ENCODE measurements at places on chromosomes 2 and 18. TPM values are rescaled to one million over a fixed set of nuclear protein-coding genes. Genes with fewer than 3 reads are reported as not detected.

GRCh38 chr2:206433190-206433589 is 10.1 kb upstream of the ADAM23 start:
- no peak for DNase-seq

The ZNF397 gene
- total RNA-seq, result 28.6 TPM

GRCh38 chr2:200380833-200381542 is 74.5 kb downstream of the SPATS2L start:
- DNase-seq, result no peak

GRCh38 chr2:6392966-6393365 is 472.7 kb downstream of the CMPK2 start:
- DNase-seq, result no peak

All from kidney (tissue), 22 donors.